ENCODE measurements at places on chromosomes 16 and 17.

DNA sequence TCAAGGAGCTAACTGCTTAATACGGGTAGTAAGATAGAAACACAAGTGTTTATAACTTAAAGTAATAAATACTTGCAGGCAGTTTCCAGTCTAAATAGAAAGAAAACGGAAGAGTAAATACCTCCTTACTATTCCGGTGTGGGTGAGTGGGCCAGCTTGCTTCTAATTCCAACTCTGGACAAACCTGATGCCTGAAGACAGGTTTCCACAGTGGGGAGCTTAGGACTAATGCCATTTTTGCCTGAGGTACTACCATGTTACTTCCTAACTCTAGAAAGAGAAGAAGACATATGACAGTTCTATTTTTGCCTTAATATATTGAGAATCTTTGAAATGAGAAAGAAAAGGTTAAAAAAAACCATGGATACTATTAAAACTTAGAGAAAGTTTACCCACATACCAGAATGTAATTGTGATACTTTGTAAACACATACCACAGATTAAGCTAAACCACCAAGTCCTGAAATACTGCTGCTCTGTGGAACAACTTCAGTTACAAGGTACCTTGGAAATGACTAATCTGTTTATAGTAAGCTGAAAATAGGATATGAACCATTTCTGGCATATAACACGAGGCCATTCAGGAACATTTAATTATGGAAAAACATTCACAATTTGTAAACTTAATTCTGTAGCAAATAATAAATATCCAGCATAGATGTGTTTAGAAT lies 70.2 kb downstream of the ZZEF1 start:
- DNase-seq, result no peak

DNA sequence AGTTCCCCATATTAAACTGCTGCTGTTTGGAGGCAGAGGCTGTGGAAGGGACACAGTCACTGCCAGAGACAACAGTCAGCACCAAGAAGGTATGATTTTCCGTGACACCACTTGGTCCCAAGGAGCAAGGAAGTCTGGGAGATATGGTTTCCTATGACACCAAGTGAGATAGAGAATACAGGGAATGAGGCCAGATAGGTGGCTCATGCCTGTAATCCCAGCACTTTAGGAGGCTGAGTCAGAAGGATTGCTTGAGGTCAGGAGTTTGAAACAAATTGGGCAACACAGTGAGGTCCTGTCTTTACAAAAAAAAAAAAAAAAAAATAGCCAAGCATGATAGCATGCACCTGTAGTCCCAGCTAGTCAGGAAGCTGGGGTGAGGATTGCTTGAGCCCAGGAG lies 90.8 kb downstream of the ABCC12 start:
- DNase-seq, result no peak

DNA sequence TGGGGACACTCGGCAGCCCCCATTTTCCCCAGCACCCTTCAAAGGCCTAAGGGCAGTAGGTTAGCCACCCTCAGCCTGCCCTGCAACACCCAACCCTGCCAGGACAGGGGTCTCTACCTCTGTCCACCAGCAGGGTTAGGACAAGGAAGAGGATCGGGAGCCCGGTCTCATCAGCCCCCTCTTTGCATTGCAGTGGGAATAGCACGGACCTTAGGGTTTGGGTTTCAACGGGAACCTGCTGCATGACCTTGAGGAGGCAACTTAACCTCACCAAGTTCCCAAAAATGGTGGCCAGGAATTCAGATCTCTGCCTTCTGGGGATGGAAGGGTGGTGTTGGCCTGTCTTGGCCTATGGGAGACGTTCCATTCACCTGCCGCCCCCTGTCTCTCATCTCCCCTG lies 20.2 kb upstream of the SPPL2C start:
- no peak for DNase-seq

- no peak for DNase-seq
Measured at GRCh38 chr16:51755577-51756355, 604.7 kb upstream of the SALL1 start.

DNA sequence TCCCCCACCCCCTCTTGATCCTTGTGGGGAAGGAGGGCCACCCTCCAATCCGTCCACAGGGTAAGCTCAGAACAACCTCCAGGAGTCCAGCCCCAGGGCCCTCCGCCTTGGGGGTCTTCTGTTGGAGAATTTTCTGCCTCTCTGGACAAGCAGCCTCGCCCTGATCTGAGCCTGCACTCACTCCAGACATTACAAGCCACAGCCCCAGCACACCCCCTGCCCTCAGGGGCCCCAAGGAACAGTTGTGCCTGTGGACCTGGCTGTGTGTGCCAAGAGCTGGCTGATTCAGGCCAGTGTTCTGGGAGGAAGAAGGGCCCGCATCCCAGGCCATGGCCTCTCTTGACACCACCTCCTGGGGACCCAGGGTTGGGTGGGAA lies 477 bp upstream of the ARHGAP27 start:
- DNase-seq, result no peak

GRCh38 chr17:59828478-59828760 lies 64.3 kb downstream of the TUBD1 start:
- no peak for DNase-seq

Measured in NK-92 treated with Interleukin-12 subunit alpha and Interleukin-12 subunit beta, amount 100 ng/mL, for 24 hours (cell line).